Activated naive CD4-positive, alpha-beta T cell treated with anti-CD3 and anti-CD28 coated beads, Interleukin-2, amount 50 U/mL, for 16 hours (primary cell): ENCODE measurements at places on chromosomes 5 and 9.

GRCh38 chr5:14109041-14109747 lies 33.9 kb upstream of the TRIO start:
- peak; percentile 27 for DNase-seq

DNA sequence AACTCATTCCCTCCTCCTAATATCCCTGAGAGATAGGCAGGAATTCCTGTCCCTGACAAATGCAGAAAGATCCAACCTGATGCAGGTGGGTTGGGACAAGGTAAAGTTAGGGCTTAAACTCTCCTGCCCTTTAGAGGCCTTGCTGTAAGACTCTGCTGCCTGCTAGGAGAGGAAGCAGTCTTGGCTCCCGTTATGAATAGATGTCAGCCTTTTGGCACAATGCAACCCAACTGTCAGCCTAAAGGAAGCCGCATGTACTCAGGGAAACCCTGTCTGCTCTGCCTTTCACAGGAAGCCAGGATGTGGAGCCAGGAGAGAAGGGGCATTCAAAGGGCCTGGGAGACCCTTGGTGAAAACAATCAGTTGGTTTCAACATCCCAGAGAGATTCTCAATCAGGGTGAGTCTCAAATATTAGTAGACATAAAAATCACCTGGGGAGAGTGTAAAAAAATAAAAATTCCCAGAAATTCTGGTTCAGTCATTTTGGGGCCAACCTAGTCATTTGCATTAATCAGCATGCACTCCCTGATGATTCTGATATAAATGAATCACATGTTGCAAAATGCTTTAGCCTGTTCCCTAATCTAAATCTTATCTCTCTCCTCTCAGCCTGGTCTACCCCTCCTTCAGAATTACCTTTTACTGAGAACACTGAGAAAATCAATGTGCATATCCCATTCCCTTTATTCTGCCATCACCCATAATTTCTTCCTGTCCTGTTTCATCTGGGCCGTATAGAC lies 136.2 kb upstream of the TRIM32 start:
- DNase-seq = no peak

GRCh38 chr9:30201024-30201423 lies 2183.4 kb upstream of the ACO1 start:
- no peak for DNase-seq

- no peak for DNase-seq
Observed at GRCh38 chr9:77587851-77588250, 60.3 kb downstream of the GNA14 start.

DNA sequence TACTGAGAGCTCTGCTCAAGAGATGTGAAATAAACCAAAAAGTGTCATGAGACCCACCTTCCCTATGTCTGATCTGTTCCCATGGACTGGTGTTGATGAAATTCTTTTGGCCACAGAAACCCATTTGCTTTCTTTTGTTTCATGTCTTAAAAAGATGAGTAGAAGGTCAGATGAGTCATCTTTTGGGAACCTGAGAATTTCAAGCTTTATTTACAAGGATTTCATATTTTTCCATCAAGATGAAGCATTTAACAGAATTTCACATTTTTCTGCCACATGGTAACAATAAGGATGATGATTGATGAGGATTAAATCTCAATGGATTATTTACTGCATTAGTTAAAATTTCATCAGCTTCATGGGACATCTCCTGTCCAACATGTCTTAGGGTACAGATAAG lies 337.8 kb downstream of the DEPDC1B start:
- DNase-seq = no peak

DNA sequence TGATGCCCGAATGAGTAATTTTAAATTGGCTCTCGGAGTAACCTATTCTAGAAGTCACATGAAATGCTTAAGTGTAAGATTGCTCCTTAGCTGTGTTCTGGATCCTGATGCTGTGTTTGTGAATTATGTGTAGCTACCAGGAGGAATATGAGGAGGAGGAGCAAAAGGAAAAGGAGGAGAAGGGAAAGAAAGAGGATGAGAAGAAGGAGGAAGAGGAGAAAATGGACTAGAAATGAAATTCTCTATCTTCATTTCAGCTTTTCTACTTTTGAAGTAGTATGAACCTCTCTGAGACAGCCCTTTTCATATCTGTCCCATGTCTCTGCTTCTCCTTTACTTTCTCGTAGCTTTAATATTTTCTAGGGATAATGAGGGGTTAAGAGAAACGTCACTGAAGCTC lies 119.4 kb upstream of the ACTBL2 start:
- no peak for DNase-seq
